ENCODE measurements at places on chromosomes 6 and 20. TPM values are rescaled to one million over a fixed set of nuclear protein-coding genes. Genes with fewer than 3 reads are reported as not detected.
A peak's percentile ranks its signal among the peaks of the same experiment; 100 is the strongest.

CLPSL2 gene
- not detected for total RNA-seq

LRRC1 gene
- 16.6 TPM for total RNA-seq

PET117 gene
- 25.2 TPM for total RNA-seq

DNA sequence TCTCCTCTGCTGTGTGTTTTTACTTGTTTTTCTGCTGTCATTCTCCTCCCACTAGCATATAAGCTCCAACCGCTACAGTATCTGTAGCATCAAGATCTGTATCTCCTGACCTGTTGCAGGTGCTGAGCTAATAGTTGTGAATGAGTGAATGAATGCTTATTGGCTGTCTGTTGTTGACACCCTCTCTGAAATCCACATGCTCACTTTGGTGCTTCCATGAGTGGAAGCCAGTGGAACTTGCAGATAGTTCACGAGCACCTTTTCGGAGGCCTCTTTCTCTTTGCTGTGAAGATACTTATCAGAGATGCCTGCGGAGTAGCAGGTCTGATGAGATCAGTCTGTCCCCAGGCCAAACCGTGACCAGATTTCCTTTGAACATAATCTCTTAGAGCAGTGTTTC lies 117.3 kb downstream of the EYA2 start:
- no peak for DNase-seq

- DNase-seq: no peak
Measured at GRCh38 chr20:13283869-13284829, 63.1 kb downstream of the ISM1 start.

- no peak for DNase-seq
Measured at GRCh38 chr6:136991646-136992045, 53.1 kb downstream of the IL20RA start.

DNA sequence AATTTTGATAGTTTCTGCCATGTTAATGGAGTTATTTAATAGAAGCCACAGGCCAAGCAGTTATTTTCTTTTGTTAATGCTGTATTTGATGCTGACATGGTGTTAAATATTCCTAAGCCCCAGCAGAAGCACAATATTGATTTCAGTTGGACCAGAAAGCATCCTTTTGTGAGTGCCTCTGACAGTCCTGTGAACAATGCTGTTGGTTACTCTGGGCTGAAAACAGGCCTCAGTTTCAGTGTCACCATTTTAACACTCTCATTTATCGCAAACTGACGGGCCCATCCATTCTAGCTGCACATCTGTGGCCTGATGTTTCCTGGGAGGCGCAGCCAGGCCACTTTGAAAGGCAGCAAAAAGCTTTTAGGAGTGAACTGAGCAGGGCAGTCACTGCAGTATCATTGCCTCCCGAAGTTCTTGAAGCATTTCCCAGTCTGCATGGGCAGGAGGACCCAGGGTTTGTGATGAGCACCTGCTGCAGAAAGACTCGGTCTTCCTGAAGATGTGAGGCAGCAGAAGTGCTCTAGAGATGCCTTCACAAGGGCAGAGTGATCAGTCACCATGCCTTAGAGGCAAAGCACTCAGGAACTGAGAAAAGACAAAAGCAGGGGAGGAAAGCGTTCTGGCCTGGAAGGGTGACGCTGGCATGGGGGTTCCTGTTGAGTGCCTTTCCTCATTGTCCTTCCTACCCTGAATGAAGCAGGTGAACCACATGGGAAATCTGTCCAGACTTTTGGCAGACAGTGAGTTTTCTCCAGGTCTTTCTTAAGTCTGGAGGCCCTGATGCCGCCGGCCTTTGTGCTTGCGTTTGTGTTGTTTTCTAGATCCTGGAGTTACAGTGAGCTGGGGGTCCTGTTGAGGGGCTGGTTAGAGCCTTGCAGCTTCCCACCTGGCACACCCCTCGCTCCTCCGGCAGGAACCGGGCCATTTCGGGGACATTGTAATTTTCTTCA lies 74.0 kb downstream of the ZDHHC14 start:
- no peak for DNase-seq

GRCh38 chr6:137399881-137400443 lies 94.2 kb downstream of the OLIG3 start:
- peak; percentile 31 for DNase-seq

Measured in GM23338 (cell line).